GM23248 (cell line): ENCODE measurements at places on chromosomes 4 and X.

GRCh38 chr4:112277220-112277619 lies 8.5 kb downstream of the TIFA start:
- no peak for DNase-seq

DNA sequence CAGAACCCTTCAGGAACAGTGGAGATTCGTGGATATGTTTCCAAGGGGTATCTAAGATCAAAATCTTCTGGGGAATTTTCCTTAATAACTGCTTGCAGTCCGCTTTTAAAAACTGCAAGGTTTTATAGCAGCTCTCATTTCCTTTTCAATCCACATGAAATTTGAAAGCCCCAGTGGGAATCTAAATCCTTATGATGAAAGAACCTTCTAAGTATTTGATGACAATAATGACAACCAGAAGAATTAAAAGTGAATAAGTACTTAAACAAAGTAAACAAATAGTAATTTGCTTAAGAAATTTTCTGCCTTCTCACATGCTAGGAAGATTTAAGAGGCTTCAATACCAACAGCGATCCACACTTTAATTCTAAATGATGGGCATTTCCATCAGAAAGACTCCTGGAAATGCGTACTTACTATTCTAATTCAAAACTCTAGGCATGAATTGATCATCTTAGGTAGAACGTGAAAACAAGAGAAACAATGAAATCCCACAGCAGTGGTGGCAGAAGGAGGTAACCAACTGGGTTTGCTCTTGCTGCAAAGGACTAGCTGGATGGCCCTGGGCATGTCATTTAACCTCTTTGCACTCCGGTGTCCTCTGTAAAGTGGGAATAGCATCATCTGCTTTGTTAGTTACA lies 37.6 kb upstream of the S100G start:
- DNase-seq, result no peak

GRCh38 chrX:1480082-1480785 lies 27.5 kb upstream of the ASMTL start:
- DNase-seq, result no peak

GRCh38 chr4:123618606-123619005 lies 222.0 kb downstream of the SPRY1 start:
- DNase-seq, result no peak

DNA sequence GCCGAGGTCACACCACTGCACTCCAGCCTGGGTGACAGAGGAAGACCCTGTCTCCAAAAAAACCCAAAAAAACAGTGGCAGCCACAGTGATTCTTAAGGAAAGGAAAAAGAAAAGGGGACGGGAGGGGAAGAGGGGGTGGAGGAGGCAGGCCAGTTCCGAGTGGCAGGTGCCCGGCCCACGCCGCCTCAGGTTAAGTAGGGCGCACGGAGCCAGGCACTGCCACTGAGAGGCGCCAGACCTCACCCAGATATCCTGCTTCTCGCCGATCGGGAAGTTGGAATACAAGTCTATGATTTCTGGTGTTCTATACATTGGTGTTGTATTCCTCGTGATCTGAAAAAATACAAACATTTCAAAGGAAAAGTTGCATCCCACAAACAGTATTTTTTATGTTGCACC lies 35.9 kb downstream of the GAK start:
- DNase-seq, result no peak

DNA sequence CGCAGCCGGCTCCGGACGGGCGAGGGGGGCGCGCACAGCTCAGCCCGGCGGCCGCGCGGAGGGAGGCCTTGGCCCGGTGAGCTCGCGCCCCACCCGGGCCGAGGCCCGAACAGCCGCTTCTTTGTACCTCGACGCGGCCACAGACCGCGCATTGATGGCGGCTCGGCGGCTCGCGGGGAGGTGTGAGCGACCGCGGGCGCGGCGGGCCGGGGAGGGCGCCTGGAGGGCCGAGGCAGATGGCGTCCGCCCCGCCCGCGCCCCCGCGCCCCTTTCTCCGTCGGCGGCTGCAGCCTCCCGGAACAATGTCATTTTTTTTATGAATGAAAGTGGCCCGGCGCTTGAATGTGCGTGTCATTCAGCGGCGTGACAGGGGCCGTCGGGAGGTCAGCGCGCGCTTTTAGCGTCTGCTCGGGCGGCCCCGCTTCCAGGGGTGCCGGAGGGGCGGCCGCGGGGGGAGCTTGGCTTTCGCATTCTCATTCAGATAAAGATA lies 1.8 kb downstream of the FGFR3 start:
- DNase-seq, result no peak

DNA sequence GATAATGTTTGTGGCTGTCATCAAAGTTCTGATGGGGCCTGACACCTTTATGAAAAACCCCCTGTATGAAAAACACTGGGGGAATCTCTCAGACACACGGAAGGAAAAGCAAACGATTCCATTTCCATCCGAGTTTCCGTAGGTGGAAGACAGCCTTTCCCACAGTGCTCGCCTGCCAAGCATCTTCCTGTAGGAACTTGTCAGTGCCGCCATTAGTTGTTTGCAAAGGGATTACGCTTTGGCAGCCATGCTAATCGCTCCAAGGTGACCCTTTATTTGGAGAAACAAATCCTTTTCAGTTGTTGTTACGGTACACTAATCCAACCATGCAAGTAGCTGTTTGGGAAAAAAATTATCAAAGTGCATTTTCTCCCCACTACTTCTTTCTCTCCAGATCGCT lies 44.4 kb upstream of the STOX2 start:
- no peak for DNase-seq

- no peak for DNase-seq
Observed at GRCh38 chr4:179536694-179537093, 2094.5 kb upstream of the AGA start.

DNA sequence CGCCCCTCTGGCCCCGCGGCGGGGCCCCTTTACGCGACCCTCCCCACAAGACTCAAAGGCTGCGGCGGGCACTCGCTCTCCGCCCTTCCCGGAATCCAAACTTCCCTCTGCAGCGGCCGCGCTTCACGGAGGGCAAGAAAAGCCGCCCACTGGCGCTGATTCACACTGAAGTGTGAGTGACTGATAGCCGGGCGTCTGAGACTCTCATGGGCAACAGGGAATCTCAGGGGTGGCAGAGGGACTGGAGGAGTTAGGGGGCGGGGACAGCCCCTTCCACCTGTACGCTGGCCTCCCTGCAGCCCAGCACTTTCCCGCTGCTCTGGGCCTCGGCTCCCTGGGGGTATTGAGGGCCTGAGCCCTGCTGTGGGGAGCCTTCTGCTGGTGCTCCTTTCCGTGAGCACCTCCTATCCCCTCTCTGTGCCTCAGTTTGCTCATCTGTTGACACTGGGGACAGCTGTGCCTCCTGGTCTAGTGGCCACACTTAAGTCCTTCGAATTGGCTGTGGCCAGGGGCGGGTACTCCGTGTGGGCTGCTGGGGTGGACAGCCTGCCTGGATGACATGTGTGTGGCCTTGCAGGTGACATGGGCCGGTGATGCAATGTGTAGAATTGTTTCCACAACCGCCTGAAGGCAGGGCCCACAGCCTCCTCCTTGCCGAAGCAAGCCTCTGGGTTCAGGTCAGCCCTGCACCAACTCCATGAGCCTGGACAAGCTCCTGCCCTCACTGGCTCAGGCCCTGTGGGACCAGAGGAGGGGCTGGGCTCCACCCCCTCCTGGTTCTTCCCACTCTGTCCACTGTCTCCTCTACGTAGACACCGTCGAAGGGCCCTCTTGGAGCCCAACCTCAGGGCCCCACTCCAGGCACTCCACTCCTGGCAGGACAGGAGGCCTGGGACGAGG lies 951 bp downstream of the SH3BP2 start:
- DNase-seq, result peak; percentile 93

- no peak for DNase-seq
Observed at GRCh38 chr4:109846395-109847098, 1.4 kb upstream of the LRIT3 start.

GRCh38 chrX:129188231-129188630 lies 335.1 kb downstream of the SMARCA1 start:
- DNase-seq, result no peak

DNA sequence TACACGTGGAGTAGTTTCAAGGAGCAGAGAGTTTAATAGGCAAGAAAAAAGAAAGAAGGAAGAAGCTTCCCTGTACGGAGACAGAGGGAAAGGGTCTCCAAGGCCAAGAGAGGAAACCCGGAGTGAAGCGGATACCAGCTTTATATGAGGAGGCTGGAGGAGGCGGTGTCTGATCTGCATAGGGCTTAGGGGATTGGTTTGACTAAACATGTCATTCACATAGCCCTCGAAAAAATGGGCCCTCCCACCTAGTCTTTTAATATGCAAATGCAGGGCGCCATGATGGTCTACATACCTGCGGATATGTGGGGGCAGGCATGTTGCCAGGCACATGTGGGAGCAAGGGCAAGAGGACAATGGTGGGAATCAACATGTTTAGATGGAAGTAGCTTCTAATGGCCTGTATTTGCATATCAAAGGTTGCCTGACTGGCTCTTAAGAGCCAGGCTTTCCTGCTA lies 103.1 kb upstream of the UGT8 start:
- DNase-seq, result no peak

DNA sequence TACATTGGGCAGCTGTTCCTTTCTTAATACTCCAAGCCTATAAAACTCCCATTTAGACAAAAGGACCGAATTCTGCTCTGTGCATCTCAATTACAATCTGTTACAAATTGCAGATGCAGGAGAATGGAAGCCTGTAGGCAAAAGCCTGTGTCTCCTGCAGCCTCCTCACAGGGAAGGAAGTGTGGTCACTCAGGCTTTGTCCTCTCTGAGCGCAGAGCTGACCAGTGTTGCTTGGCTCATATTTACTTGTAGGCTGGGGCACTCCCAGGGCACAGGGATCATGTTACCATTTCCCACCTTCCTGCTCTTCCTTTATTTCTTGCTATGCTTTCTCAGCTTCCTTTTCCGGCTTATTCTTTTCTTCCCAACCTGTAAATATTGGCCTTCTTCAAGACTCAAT lies 15.7 kb downstream of the SUPT20HL2 start:
- DNase-seq, result no peak
